Ascending aorta (tissue), 2 donors: ENCODE measurements at places on chromosomes 2 and 18.

DNA sequence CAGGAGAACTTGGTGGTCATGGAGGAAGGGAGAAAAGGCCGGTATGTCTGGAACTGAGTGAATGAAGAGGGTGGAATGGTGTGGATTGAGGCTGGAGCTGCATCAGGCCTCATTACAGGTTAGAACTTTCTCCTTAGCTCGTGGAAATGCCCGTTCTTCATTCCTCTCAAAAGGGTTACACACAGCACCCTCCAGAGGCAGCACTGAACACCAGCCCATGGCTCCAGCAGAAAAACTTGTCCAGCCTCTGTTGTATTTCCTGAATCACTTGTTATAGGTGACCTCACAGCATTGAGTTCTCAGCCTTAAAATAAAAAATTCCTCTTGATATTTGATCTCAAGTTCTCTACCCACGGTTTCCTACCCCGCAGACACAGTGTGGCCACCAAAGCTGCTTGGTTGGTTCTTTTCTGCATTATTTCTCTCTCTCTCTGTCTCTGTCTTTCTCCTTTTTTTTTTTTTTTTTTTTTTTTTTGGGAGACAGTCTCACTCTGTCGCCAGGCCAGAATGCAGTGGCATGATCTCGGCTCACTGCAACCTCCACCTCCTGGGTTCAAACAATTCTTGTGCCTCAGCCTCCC is 89.6 kb downstream of the ITGB1BP1 start:
- peak; percentile 26 for DNase-seq

GRCh38 chr2:43356774-43357173 is 130.4 kb upstream of the ZFP36L2 start:
- DNase-seq: no peak

DNA sequence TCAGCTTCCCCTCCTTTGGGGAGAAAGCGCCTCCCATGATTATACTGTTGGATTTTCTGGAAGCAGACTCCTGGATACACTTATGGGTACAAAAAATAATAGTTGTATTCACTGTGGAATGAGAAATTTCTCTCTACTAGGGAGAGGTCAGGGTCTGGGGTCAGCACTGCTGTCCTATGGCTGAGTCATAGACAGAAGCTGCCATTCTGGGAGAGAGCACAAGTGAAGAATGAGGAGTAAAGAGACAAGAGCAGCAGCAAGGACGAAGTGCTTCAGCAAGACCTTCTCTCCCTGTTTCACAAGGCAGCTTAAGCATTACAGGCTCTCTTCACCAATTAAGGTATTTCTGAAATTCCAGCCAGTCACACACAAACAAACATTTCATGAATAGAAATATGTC is 10.1 kb upstream of the UNC80 start:
- DNase-seq: no peak

DNA sequence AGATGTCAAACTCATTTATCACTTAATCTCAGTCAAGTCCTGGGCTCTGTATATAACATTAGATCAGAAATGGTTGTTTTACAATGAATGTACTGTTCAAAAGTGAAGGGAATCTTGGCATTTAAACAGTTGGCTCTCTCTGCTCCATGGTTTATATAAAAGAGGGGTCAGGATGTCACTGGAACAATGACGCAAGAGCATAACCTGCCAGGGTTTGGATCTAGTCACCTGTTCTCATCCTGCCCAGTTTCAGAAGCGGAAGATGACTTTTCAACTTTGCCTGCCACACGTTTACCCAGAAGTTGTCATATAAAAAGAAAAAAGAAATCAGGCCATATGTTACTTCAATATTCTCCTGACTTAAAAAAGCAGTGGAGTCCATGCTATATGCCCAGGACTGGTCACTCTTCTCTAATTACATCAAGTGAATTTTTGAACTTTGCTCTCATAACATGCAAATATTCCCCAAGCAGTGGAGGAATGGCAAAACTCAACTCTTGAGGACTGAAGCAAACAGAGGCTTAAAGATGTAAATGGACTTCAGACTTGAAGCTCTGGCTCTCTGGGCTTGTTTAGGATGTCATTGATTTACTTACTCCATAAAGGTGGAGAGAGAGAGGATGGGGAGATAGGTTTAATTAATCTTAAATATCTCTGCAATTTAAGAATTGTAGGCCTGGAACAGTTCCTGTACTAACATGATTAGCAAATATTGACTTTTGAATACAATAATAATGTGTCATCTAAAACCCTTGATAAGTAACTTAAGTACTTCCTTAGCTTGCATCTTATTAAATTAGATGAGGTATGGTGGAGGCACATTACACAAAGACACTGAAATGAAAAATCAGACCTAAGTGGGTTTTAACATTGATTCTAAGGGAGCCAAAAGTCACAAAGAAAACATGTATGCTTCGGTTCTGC is 58.3 kb downstream of the ETAA1 start:
- DNase-seq: no peak

DNA sequence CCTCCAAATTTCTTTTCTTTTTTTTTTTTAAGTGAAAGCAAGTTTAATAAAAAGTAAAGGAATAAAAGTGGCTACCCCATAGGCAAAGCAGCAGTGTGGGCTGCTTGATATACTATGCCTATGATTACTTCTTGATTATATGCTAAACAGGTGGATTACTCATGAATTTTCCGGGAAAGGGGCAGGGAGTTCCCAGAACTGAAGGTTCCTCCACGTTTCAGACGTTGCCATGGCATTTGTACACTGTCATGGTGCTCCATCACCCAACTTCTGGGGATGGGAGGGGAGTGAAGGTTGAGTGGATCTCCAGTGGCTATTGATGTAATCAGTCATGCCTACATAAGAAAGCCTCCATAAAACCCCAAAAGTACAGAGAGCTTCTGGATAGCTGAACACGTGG is 176.2 kb downstream of the CYP26B1 start:
- DNase-seq: no peak

GRCh38 chr2:174764280-174765255 is at the start of gene CHRNA1:
TSS of gene CHRNA1 (minus strand) at chr2:174764472. CDS start at chr2:174764394, 78 bp downstream.
- DNase-seq: peak; percentile 40

DNA sequence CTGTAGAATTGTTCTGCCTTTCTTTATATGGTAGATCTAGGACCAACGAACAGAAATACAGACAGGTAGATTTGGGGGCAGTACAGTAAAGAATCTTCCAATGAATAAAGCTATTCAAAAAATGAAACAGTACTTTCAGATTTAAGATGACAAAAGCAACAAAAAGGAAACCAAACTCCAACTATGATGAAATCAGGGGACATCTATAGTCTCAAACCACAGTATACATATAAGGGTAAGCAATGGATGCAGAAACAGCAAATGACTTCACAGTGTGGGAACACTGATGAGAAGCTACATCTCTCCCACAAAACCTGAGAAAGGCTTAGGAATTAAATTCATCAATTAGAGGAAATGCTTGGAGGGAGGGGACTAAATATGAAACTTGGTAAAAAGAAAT is 202.5 kb downstream of the CTNNA2 start:
- DNase-seq: no peak

DNA sequence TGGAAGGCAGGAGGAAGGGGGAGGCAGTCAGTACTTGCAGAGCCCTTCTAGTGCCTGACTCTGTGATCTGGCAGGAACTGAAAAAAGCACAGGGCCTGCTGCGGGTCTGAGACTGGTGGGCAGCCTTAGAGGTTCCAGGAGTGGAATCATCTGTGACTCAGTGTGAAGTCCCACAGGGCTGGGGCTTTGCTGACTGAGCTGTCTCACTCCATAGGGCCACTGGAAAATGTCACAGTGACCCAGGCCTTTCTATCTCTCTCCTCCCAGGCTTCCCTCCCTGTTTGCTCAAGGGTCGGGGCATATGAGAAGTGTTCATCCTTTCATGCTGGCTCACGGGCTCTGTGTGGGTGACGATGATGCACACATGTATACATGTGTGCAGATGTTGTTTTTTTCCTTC is 47.1 kb upstream of the ZFP36L2 start:
- peak; percentile 75 for DNase-seq

DNA sequence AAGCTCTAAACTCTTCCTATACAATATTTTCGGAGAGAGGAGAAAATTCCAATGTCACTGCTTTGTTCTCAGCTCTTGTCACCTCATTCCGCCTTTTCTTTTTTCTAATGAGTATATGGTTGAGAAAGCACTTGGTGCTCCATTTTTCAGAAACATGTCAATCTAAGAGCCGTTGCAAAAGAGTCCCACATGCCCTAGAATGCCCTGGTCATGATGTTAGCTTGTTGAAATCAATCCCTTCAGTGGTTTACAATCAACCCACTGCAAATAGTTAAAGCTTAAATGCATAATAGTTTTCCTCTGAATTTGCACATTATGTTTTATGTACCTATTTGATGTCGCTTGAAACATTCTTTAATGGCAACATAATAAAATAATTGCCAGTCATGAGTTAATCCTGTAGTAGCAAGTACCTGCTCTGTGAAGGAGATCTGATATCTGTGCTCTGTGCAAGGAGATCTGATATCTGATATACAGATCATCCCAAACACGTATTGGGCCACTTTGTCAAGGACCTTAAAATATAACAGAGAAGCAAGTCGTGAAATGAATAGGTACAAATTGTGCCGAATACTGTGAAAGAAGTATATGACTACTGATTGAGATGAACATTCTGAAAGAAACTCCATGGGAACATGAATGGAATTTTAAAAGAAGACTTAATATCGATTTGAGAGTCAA is 1633.5 kb downstream of the SUCLG1 start:
- no peak for DNase-seq

DNA sequence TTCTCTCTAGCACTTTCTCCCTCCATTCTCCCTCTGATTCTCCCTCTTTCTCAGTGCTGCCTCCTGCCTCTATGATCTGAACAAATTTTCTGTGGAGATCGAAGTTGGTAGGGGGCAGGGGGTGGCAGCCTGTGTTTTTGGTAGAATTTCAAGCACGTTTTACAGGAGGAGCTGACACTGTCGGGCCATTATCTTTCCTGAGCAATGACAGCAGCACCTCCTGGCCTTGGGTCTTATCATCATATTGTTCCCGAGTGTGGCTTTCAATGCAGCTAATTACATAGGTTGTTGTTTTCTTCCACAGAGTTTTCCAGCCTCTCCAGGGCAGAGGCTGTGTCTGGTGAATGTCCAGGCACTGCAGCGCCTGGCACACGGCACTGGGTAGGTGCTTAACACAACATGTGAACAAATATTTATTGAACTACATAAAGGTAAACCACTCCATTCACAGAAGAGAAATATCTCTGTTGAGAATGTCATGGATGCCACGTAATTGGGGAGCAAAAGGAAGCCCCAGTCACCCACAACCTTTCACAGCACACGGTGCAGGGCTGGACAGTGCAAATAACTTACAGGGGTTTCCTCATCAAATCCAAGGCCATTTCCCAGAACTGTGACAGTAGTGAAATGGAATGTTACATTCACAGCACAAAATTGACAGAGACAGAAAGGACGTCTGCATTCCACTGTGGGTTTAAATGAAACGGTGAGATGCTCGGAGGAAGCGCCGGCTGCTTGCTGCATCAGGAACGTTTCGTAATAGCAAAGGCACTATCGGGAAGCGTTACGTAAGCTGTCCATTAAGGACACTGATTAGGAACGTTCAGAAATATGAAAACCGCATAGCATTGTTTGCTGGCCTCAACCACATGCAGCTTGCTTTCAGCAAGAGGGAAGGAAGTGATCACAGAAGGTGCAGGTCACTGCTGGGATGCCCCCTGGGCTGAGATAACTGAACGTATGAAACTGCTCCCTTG is 6.5 kb upstream of the KCNG2 start:
- peak; percentile 73 for DNase-seq

DNA sequence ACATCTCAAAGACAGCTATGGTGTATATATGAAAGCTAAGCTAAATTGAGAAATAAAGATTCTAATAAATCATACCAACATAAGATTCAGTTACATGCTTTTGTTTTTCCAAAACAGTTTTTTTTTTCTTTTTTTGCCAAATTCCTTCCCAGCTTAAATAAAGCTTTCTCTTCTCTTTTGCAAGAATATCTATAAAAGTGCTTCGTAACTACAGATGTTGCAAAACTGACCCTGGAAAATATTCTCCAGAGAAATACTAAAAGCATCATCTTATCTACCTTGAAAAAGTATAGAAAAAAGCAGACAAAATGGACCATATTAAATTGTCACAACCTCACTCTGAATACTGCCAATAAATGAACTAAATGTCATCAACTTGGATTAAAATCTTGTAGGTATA is 38.7 kb downstream of the FANCL start:
- DNase-seq: no peak

DNA sequence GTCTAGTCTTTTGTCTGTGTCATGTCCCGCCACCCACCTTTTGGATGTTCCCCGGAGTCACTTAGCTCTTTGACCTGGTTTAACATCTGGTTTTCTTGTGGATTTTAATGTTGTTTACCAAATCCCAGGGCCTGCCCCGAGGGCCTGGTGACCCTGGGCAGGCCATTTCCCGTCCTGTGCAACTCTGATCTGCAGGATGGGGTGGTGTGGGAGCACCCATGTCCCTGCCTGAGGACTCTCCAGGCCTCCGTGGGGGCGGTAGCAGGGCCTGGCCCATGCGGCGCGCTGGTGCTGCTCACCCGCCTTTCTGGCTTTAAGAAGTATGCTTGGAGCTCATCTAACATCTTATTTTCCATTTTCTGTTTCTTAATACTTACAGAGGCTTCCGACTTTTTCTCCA is 10.7 kb downstream of the RAMP1 start:
- peak; percentile 47 for DNase-seq

- no peak for DNase-seq
Measured at GRCh38 chr2:171878481-171878993, 15.5 kb downstream of the SLC25A12 start.

DNA sequence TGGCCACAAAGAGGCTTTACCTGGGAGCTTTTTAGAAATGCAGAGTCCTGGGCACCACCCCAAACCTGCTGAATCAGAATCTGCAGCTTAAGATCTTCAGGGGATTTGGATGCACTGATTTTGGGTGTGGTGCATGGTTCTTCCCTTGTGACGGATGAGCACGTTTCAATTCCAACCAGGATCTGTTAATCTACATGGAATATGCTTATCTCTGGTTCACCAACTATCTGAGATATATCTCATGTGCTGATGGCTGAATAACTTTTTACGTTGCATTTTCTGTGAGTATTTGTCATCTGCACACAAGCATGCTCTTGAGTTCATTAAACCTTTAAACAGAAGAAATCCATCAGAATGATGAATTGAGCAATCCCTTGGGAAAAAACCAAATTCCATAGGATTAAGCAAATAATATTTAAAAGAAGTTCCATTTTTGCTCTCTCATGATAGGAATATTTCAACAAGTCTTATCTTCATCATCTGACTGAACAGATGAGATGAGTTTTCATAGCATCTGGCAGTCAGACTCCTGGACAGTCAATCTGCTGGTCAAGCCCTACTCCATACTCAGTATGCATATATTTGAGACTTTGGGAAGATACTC is 120.6 kb downstream of the PLB1 start:
- DNase-seq: no peak

DNA sequence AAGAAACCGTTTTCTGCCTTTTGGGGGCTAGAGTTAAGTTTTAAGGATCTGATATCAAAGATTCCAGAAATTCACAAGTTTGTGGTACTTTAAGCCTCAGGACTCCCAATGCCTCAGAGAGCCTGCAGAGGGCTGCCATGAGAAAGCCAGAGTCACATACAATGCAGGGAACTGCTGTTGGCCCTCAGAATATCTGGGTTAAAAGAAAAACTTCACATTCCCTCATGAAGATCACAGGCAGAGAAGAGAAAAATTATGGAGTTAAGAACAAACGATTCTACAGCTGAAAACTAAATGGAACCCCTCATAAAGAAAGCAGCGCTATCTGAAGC is 39.5 kb downstream of the HDAC4 start:
- no peak for DNase-seq

GRCh38 chr2:2108756-2109155 is 222.3 kb downstream of the MYT1L start:
- DNase-seq: no peak

GRCh38 chr2:125745514-125745913 is 910.4 kb upstream of the GYPC start:
- DNase-seq: no peak
